ENCODE measurements at places on chromosomes 4 and X.

DNA sequence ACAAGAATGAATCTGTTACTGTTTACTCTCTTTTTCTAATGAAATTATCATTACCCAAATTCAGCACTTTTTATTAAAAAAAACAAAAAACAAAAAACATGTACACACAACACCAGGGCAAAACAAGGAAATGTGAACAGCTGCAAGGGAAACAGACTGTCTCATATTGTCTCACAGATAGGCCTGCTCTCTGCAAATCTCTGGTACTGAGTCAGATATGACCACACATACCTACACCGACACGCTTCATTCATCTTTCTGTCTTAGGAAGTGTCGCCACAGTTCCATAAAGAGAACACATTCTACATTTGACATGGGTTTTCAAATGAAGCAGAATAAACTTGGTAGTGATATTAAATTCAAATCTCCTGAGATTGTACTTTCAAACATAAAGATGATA is 92.2 kb upstream of the GPR34 start:
- DNase-seq = no peak

DNA sequence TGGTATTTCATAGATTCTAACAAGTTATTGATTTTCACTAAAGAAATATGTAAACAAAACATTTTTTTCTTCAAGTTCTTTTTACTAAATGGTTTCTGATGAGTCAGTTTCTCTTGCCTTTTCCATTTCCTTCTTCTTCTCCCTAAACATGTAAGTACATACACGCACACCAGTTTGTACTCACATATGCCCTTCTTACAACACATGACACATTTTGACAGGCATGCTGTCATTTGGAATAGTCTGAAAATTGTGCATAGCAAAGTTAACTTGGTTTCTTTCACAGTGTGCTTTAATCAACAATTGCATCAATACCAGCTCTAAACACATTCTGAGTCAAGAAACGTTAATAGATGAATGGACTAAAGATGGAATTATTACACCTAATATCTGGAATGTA is 35.1 kb downstream of the PRSS12 start:
- DNase-seq = no peak

DNA sequence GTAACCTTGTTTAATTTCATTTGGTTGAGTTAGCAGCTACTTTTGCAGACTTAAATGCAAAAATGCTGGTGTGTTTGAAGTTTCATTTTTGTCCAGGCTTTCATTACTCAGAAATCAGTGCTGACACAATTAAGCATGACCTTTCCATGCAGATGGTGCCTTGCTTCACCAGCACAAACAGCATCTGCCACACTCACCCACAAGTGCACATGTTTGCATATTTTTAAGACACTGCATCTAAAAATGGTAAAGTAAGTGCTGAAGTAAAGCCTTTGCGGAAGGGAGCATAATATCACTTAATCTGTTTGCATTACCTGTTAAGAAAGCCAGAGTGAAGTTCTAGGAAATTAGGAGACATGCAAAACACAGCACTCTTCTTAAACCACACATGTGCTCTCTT is 7.3 kb upstream of the DAPP1 start:
- DNase-seq = no peak

DNA sequence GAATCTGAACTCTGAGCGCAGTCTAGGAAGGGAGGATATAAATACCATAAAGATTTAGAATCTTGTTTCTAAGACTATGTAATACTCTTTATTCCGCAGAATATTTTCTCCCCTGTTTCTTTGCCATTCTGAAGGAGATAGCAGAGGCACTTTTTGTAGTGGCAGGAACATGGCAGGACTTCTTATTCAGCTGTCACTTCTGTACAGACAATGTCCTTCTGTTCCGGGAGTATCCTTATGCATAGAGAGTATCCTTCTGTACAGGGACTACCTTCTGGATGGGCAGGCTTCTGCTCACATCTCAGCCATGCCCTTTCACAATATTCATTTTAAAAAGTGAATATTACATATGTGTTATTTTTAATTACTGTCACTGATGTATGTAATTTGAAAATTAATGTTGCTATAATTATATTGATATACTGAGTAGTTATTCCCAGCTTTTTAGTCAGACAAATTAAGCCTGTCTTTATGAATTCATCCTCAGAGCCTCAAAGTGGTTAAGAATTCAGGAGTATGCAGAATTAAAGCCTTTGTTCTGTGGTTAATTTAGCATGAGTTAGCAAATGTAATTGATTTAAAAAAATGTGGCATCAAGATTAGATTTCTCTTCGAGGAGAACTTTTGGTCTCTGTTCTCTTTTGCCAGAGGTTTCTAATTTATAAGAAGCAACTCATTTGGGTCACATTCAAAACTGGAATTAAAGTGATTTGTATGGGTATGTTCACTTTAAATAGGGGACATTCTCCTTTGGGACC is 174.4 kb downstream of the FHIP1A start:
- no peak for DNase-seq

- no peak for DNase-seq
Measured at GRCh38 chr4:53421791-53422190, 44.4 kb downstream of the FIP1L1 start.

GRCh38 chr4:174423257-174423944 is 98.9 kb downstream of the HPGD start:
- DNase-seq = peak; percentile 75

DNA sequence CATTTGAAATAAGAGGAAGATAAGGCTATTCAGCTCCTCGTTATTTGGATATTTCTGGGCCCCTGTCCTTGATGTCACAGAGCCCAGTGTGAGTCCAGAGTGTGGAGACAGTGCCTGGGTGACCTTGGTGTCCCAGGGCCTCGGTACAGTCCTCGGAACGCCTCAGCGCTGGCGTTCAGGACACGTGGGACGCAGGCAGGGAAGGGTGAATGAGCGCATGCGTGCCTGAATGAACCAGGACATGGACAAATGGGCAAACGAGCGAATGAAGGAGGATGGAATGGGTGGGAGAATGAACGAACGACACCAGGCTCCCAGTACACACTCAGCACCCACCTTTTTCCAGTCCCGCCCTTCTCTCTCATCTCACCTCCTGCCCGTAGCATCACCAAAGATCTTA is 44.2 kb downstream of the EVC start:
- no peak for DNase-seq

GRCh38 chr4:2273221-2273620 is 11.3 kb upstream of the MXD4 start:
- DNase-seq = no peak

GRCh38 chrX:9805956-9806355 is 19.7 kb downstream of the SHROOM2 start:
- peak; percentile 66 for DNase-seq

DNA sequence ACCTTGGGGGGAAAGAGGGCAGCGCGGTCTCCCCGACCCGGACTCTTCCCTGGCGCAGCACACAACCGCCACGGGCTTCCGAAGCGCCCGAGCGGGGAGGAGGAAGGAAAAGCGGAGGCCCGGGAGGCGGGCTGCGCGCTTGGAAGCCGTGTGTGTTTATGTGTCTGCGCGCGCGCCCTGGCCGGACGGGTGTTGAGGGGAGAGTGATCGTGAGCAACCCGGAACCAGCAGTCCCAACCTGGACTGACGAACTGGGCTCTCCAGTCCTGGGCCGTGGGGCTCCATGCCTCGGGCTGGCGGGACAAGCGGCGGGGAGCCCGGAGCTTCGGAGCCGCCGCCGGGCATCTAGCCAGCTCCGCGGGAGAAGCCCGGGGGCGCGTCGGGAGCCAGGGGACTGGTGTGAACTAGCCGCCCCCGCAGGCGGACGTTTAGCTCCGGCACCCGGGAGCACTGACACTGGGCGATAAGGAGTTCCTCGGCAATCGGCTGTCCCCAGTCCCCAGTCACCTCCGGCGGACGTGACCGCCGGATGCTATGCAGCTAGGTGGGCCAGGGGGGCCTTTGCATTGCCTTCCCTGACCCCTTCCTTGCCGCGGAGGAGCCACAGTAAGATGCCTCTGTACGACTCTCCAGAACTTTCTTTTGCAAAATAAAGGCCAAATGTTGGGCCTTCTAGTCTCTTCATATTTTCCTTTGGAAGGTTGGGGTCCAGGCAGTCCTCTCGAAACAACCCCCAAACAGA is 74.8 kb upstream of the BCOR start:
- DNase-seq = peak; percentile 65

- DNase-seq = peak; percentile 14
Measured at GRCh38 chrX:12825801-12826200, 34.6 kb downstream of the PRPS2 start.

DNA sequence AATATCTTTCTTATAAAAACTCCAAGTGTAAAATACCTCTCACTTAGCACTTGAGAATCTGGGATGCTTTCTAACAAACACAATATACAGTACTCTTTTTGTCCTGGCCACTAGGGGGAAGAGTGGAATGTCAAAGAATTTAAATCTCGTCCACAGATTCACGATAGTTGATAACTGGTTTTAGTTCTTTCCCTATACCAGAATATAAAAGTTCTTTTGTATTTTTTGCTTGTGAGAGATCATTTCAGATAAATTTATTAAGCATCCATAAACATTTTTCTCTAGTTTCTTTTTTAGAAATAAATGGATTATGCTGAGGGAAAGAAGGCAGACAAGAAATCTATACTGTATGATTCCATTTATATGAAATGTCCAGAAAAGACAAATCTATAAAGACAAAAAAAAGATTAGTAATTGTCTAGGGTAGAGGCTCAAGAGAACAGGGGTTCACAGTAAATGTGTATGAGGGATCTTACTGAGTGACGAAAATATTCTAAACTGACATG is 50.4 kb downstream of the MGARP start:
- DNase-seq = peak; percentile 84

DNA sequence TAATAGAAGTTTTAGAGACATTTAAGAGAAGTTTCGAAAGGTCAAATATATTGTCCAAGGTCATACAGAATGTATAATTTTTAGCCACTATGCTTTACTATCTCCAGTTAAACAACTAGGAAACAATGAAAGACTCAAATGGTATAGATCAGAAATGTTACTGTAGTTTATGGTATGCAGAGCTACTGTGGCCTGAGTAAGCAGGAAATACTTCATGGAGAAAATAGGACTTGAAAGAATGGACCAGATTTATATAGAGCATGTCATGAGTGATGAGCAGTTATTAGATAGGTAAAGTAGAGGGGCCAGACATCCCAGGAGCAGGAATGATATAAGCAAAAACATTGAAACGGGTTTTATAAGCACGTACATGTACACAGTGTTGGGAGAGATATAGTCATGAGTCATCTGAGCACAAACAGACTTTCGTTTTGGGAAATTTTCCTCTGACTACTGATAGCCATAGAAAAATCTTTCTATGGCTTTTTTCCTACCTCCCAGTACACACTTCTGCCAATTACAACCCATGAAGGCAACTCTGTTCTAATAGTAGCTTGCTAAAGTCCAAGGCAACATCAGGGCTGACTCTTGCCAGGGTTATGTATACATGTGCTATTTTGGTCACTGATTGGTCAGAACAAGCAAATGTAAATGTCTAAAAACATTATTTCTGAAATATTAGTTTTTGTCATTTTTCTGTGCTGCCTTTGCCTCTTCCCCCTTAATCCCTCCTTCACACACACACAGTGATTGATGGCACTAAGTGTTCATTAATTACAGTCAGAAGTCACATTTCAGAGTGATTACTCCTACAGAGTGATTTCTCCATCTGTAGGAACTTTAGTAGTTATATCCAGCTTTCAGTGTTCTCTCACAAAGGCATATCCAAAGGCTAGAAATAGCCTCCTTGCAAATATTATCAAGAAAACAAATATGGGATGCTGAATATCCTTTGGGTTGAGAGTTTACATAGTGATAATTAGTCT is 198.7 kb downstream of the ENOX2 start:
- peak; percentile 47 for DNase-seq

GRCh38 chr4:128600410-128600809 is 209.1 kb upstream of the JADE1 start:
- peak; percentile 46 for DNase-seq

DNA sequence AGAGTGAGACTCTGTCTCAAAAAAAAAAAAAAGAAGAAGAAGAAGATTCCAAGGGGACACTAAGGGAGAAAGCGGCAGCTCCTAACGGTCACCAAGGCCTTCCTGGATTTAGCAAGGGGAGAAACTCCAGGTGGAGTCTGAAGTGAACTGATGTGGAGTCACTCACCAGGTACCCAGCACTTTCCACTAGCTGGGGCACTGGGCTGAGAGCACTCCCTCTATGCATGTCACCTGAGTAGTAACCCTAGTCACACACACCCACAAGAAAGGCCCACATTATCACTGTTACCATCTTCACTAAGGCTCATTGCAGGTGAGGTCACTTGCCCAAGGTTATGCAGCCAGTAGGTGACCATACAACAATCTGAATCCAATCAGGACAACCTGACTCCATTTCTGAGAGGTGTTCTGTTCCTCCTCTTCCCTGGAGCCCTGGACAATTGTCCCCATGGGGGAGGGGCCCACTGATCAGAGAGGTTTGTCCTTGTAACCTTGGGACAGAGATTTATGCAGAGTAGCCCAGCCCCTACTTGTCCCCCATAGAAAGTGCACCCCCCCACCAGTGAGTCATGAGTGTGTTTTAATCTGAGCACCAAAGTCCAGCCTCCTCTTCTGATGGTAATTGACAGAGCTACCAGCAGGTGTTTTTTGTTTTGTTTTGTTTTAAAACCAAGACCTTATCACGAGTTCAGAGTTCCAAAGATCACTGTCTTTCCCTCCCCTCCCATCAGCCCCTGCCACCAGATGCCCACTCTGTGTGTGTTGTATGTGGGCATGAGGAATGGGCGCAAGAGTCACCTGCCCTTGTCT is 5.9 kb upstream of the SASH3 start:
- DNase-seq = no peak

DNA sequence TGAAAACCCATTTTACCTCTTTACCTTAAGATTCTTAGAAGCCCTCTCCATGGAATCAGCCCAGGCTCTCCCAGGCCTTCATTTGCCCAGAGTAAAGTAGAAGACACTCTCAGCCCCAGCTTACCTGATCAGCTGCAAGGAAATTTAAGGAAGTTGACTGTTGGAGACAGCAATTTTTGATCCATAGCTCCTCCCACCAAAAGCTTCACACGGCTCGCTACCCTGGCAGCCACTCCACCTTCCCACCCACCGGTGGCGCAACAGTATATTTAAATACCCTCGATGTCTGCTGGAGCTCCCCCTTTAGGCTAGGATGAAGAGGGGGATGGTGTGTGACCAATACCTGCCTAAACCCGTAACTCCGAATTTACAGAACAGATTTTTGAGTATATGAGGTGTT is 75.4 kb downstream of the MBNL3 start:
- DNase-seq = no peak

GRCh38 chr4:26028793-26029567 is 115.0 kb downstream of the SMIM20 start:
- DNase-seq = peak; percentile 61

DNA sequence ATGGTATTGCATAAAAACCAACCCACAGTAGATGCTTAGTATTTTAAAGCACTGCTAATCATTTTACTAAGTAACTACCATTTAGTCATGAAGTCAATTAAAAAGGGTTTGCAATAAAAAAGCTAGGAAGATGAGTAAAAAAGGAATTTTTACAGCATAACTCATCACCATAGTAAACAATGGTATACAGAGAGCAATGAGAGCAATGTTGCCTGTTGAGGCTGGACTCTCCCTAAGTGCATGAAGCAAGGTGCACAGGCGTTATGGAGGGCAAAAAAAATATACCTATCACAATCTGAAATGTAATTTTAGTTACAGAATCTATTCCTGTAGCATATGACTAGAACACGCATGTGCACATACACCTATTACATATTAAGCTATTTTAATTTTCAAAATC is 129.6 kb upstream of the BMP3 start:
- DNase-seq = no peak

- DNase-seq = no peak
Measured at GRCh38 chr4:82666970-82667665, 105.3 kb upstream of the TMEM150C start.
